ENCODE measurements at places on chromosomes 6 and 20. TPM values are rescaled to one million over a fixed set of nuclear protein-coding genes. Genes with fewer than 3 reads are reported as not detected.

The MATN4 gene
- 0.48 TPM for total RNA-seq

The NDUFAF5 gene
- 22.0 TPM for total RNA-seq

The PSMB1 gene
- total RNA-seq: 129 TPM

The TRAPPC3L gene
- total RNA-seq: not detected

The LY6G6F gene
- total RNA-seq: not detected

The PBOV1 gene
- total RNA-seq: not detected

The SRC gene
- 5.7 TPM for total RNA-seq

The BMP2 gene
- not detected for total RNA-seq

The SYNCRIP gene
- total RNA-seq: 156 TPM

The HSPA12B gene
- not detected for total RNA-seq

The SUMO4 gene
- total RNA-seq: 5.3 TPM

The GMPR gene
- total RNA-seq: 1.6 TPM

The SCRT2 gene
- total RNA-seq: not detected

The HTR1B gene
- total RNA-seq: not detected

DNA sequence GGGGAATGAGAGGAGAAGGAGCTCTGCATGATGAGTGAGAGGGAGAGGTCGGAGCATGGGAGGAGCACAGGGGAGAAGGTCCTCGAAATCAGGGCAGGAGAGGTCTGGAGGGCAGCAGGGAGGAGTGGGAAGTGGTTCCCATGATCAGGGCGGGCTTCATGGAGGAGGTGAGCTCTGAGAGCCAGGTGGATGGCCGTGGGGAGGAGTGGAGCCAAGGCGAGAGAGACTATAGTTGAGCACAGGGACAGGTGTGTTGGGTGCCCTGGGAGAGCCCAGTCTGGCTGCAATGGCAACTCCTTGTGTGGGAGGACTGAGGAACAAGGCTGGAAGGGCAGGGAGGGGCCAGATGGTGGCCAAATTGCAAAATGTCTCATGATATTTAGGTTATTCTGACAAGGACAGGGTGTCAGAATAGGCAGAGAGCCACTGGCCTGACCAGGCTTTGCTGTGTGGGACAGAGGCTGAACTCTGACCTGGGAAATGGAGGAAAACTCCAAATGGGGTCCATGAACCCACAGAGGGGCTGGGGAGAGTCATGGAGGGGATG lies 21.4 kb downstream of the TTBK1 start:
- H3K36me3 ChIP-seq: no peaks in the 10 kb centered on the region
- H3K27me3 ChIP-seq: peaks cover 4% of the 10 kb centered on the region
- peaks cover 7% of the 10 kb centered on the region for H3K4me1 ChIP-seq
- DNase-seq: no peak
- no peak overlapping the region for H3K4me3 ChIP-seq

GRCh38 chr20:63070771-63071540 lies 64.2 kb upstream of the BHLHE23 start:
- no peak for DNase-seq
- no peak overlapping the region for H3K27ac ChIP-seq
- H3K4me1 ChIP-seq: peaks cover 2% of the 10 kb centered on the region
- peaks cover 27% of the 10 kb centered on the region for H3K27me3 ChIP-seq

DNA sequence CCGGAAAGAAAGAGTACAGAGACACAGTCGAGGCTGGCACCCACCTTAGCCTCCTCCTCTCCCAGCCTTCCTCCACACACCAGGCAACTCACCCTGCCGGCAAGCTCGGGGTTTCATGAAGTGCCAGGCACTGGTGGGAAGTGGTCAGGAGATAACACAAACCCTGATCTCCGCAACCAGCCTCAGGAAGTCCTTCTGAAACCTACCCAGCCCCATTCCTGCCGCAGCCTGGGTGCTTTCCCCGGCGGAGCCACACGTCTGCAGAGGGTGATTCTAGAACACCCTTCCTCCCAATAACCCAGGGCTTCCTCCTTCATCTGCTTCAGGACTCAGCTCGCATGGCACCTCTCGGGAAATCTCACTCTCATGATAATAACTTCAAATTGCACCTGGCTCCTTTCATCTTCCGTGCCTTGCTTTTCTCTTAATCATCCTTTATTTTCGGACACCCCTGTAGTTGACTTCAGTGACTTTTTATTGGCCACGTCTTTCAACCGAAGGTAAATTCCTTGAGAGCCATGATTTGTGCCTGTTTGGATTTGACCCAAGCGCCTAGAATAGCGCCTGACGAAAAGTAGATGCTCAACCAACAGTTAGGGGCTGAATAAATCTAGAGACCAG lies 8.7 kb upstream of the HLA-E start:
- no peaks in the 10 kb centered on the region for H3K36me3 ChIP-seq
- H3K4me3 ChIP-seq: peak overlapping the region; percentile 2

DNA sequence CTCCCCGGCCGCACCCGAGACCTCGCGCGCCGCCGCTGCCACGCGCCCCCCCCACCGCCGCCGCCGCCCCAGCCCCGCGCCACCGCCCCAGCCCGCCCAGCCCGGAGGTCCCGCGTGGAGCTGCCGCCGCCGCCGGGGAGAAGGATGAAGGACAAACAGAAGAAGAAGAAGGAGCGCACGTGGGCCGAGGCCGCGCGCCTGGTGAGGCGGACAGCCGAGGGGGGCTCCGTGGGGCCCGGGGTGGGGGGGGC lies 426 bp downstream of the ASXL1 start:
- no peak overlapping the region for H3K27ac ChIP-seq
- H3K4me1 ChIP-seq: peaks cover 73% of the 10 kb centered on the region
- no peak for DNase-seq
- peaks cover 29% of the 10 kb centered on the region for H3K36me3 ChIP-seq
- peak overlapping the region; percentile 90 for H3K4me3 ChIP-seq

DNA sequence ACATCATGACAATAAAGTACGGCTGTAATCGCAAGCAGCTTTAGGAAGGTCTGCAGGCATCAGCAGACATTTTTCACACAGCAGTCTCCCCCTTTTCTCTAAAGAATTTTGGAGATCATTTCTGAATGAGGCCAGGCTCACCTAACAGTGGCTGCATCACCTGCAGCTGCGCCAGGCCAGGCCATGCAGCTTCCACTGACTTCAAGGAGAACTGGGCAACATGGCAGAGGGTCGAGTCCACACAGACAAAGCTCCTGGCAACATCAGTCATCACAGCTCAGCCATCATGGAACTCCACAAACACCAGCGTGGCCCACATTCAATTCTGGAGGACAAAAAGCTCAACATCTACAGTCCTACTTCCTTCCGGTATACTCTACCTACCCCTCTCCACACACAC lies 17.8 kb upstream of the FOXC1 start:
- peaks cover 2% of the 10 kb centered on the region for H3K4me1 ChIP-seq
- peaks cover 22% of the 10 kb centered on the region for H3K27me3 ChIP-seq
- no peak for DNase-seq
- H3K36me3 ChIP-seq: no peaks in the 10 kb centered on the region
- H3K4me3 ChIP-seq: no peak overlapping the region

- peaks cover 6% of the 10 kb centered on the region for H3K27me3 ChIP-seq
- H3K4me1 ChIP-seq: peaks cover 15% of the 10 kb centered on the region
- H3K36me3 ChIP-seq: no peaks in the 10 kb centered on the region
- H3K4me3 ChIP-seq: no peak overlapping the region
- no peak overlapping the region for H3K27ac ChIP-seq
- no peak for DNase-seq
Measured at GRCh38 chr20:57869291-57869950, 159.6 kb upstream of the PMEPA1 start.

GRCh38 chr6:100768816-100769351 lies 112.2 kb downstream of the ASCC3 start:
- H3K4me1 ChIP-seq: peaks cover 2% of the 10 kb centered on the region
- peaks cover 28% of the 10 kb centered on the region for H3K36me3 ChIP-seq
- H3K27me3 ChIP-seq: no peaks in the 10 kb centered on the region
- no peak overlapping the region for H3K27ac ChIP-seq
- no peak overlapping the region for H3K4me3 ChIP-seq

- no peaks in the 10 kb centered on the region for H3K27me3 ChIP-seq
- DNase-seq: no peak
- peaks cover 66% of the 10 kb centered on the region for H3K4me1 ChIP-seq
Measured at GRCh38 chr6:33429750-33430052, 9.8 kb downstream of the SYNGAP1 start.

DNA sequence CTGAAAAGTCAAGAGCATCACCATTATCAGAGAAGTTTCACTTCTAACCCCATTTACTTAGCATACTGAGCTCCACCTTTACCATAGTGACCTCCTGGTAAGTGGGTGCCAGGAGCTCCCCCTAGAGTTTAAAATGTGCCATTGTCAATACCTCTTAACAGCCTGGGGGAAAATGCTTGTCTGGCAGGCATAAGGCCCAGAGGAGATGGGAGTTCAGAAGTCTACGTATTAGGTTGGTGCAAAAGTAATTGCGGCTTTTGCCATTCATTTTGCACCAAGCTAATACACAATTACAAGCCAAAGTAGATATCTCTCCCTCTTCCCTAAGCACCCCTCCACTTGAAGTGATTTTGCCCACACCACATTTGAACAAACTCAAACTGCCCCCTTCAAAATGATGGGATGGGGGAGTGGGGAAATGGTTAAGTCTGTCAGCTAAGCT lies 919.0 kb downstream of the KIF16B start:
- H3K4me3 ChIP-seq: no peak overlapping the region
- H3K4me1 ChIP-seq: no peaks in the 10 kb centered on the region
- H3K27me3 ChIP-seq: no peaks in the 10 kb centered on the region
- DNase-seq: peak; percentile 12

DNA sequence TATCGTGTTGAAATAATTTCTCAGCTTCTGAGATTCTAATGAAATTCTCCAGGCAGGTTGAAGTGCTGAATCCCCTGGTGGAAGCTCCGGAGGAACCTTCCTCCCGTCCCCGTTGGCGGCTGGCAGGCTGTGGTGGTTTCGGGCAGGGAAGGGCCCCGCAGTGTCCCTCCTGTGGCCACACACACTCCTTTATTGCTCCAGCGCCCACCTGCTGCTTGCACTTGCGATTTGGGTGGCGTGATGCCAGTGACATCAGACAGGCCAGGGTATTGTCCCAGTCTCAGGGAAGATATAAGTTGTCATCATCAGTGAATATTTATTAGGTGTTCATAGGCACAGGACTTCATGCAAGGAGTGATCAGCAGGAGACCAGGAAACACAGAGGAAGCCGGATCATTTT lies 530.4 kb downstream of the QKI start:
- no peak for DNase-seq
- H3K4me1 ChIP-seq: no peaks in the 10 kb centered on the region
- peaks cover 29% of the 10 kb centered on the region for H3K27me3 ChIP-seq

- peaks cover 3% of the 10 kb centered on the region for H3K27me3 ChIP-seq
- H3K4me3 ChIP-seq: no peak overlapping the region
- no peak for DNase-seq
- H3K27ac ChIP-seq: no peak overlapping the region
- H3K36me3 ChIP-seq: no peaks in the 10 kb centered on the region
Measured at GRCh38 chr20:64146301-64146935, 17.8 kb upstream of the MYT1 start.

DNA sequence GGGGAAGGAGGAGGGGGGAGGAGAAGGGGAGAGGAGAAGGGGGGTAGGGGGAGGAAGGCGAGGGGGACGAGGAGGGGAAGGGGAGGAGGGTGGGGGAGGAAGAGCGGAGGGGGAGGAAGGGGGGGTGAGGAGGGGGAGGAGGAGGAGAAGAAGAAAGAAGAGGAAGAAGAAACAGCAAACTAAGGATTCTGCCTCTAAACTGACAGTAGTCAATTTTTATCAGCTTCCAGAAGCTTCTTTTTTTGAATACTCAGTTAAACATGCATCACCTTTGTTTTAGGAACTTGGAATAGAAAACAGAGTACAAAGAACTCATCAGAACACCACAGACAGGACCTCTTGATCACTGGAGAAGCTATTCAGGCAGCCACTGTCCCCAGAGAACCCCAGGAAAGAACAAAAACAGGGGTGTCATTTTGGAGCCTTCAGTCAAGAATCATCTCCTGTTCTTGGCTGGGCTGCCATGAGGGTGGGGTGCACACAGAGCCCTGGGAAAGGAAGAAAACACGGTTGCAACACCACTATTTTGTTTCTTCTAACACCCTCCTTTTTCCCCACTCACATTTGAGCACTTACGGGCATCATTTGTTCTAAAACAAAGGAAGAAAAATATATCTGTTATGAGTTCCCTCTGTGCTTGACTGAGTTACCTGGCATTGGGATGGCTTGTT lies 67.4 kb downstream of the TMEM170B start:
- H3K4me1 ChIP-seq: no peaks in the 10 kb centered on the region
- H3K4me3 ChIP-seq: no peak overlapping the region
- DNase-seq: no peak
- peaks cover 11% of the 10 kb centered on the region for H3K27me3 ChIP-seq
- no peak overlapping the region for H3K27ac ChIP-seq

GRCh38 chr6:108846628-108847027 lies 1.6 kb upstream of the ARMC2 start:
- peak; percentile 43 for DNase-seq
- H3K4me3 ChIP-seq: no peak overlapping the region
- H3K27me3 ChIP-seq: no peaks in the 10 kb centered on the region
- H3K36me3 ChIP-seq: no peaks in the 10 kb centered on the region
- H3K4me1 ChIP-seq: peaks cover 23% of the 10 kb centered on the region
- H3K27ac ChIP-seq: no peak overlapping the region

DNA sequence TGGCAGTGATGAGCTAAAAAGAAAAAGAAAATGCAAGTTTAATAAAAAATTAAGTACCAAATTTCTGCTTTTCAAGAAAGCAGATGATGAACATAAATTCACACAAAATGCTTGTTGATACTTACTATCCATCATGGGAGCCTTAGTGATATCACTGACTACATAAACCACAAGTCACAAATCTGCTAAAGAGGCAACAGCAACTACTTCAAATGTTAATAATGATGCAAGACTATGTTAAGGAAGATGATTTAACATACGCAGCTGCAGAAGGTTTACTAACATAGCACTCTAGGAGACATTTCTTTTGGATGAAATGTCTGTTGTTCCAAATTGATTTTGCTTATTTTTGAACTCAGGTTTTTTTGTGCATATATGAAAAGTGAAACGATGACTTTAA lies 18.6 kb downstream of the FYN start:
- H3K4me3 ChIP-seq: no peak overlapping the region
- peaks cover 98% of the 10 kb centered on the region for H3K4me1 ChIP-seq
- H3K36me3 ChIP-seq: peaks cover 60% of the 10 kb centered on the region
- H3K27ac ChIP-seq: peak overlapping the region; percentile 45
- H3K27me3 ChIP-seq: no peaks in the 10 kb centered on the region

DNA sequence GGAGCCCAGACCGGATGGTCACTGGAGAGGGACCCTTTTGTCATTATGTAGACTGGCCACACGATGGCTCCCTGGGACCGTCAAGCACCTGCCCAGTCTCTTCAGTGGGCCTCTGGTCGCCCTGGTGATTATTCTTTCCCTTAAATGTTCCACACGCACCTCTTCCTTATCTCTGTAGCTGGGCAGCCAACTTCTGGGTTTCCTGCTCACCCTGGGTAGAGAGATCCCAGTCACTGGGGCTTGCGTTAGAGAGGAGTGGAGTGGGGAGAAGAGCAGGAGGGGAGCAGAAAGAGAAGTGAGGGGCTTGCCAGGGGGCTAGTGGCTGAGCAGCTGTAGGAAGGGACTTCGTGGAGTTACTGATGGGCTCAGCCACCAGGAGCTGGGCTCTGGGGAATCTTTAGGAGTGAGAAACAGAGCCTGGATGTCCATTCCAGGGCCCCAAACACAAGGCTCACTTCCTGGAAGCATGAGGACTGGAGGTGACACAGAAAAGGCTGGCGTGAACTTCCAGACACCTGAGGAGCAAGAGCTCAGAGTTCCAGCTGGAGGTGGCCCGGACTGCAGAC lies 150.1 kb downstream of the DHX35 start:
- no peaks in the 10 kb centered on the region for H3K36me3 ChIP-seq
- peaks cover 39% of the 10 kb centered on the region for H3K27me3 ChIP-seq
- H3K27ac ChIP-seq: no peak overlapping the region

- no peaks in the 10 kb centered on the region for H3K36me3 ChIP-seq
- peaks cover 14% of the 10 kb centered on the region for H3K4me1 ChIP-seq
- H3K27me3 ChIP-seq: peaks cover 59% of the 10 kb centered on the region
- H3K27ac ChIP-seq: no peak overlapping the region
- DNase-seq: peak; percentile 55
- peak overlapping the region; percentile 19 for H3K4me3 ChIP-seq
Measured at GRCh38 chr20:56630086-56630493, 984 bp downstream of the TFAP2C start.
